GM12891 (cell line): ENCODE measurements at places on chromosomes 11 and 22.

GRCh38 chr22:37169406-37169805 lies 18.6 kb downstream of the C1QTNF6 start:
- no peak for DNase-seq

- DNase-seq, result no peak
Measured at GRCh38 chr22:19149047-19149883, 827 bp downstream of the GSC2 start.

GRCh38 chr11:103079833-103080232 lies 12.1 kb downstream of the DCUN1D5 start:
- no peak for DNase-seq

DNA sequence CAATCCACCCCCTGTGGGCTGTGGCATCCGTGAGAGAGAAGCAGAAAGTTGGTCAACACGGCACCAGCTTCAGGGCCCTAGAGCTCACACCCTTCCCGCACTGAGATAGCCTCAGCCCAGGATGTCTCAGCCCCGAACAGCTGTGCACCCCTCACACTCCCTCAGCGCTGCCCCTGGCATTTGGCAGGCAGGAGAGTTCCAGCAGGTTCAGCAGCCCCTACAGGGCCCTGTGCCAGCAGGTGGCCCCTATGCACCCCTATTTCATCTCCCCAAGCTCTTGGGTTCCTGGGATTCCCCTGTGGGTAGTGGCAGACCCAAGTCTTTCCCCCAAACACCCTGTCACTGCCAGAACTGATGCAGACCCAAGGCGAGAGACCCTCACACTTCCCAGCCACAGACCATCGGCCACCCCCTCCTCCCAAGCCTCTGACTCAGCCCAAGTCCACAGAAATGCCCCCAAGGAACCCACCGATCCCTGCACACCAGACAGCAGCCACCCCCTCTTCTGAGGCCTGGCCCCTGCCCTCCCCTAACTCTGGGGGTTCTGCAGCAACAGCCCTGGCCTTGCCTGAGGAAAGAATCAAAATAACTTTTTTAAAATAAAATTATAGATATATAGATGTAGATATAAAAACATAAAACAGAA lies 183.6 kb downstream of the IGLL1 start:
- DNase-seq, result no peak

GRCh38 chr22:37269936-37270678 lies 12.2 kb upstream of the CYTH4 start:
- no peak for DNase-seq

- no peak for DNase-seq
Measured at GRCh38 chr22:30365891-30366290, 9.1 kb downstream of the CCDC157 start.

GRCh38 chr11:111923351-111923788 lies 4.7 kb downstream of the C11orf52 start:
- no peak for DNase-seq

GRCh38 chr22:44711690-44712555 lies 9.9 kb downstream of the PRR5 start:
- no peak for DNase-seq

- no peak for DNase-seq
Measured at GRCh38 chr11:12642040-12642439, 32.2 kb upstream of the TEAD1 start.

- DNase-seq, result peak; percentile 82
Measured at GRCh38 chr22:44697423-44698141, 4.4 kb upstream of the PRR5 start.

DNA sequence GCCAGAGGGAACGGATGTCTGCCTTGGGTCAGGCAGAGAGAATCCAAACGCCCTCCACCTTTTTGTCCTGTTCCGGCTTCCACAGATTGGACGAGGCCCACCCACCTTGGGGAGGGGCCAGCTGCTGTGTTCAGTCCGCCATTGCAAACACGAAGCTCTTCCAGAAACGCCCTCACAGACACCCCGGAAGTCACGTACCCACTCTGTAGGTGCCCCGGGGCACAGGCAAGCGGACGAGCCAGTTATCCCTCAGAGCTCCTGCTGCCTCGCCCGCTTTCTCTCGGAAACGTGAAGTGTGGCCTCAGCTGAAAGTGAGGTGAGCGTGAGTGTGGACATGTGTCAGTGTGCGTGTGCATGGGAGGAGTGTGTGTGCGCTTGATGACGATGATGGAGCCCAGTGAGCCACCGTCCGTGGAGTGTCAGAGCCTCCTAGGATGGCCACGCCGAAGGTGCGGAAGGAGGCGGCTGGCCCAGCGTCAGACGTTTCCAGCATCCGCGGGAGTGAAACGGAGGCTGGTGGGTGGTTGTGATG lies 869.2 kb downstream of the TBC1D22A start:
- DNase-seq, result no peak

GRCh38 chr11:81792416-81792815 lies 941.2 kb downstream of the FAM181B start:
- no peak for DNase-seq

- DNase-seq, result no peak
Measured at GRCh38 chr11:91220476-91221202, 997.8 kb upstream of the CHORDC1 start.

DNA sequence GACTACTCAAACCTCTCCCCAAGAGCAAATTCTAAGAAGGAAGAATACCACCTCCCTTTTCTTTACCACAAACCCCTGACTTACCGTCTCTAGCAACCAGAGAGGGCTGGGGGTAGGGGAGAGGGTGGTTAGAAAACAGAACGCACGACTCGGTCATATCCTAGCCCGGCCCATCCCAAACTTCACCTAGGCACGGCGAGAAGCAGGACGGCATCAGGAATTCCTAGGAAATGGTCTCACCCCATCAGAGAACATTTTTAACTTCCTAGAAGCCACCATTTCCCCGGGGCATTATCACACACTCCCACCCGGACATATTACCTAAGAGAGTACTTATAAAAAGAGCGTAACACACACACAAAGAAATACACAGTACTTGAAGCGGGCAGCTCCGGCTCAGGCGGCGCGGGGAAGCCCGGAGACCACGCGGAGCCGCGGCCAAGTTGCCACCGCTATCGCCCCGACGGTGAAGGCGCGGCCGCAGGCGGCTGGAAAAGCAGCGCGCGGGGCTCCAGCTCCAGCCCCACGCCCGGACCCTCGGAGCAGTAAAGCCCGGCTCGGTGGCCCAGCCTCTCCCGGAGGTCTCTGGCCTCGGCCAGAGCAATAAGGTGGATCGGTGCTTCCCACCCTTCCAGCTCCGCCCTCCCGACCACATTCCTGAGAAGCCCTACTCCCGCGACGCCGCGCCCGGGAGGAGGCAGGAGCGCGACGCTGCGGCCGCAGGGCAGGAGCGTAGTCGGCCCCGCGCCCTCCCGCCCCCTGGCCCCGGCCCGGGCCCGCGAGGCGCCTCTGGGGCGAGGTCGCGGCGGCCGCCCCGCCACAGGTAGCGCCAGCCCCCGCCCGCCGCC lies 878 bp downstream of the RRAS2 start:
- peak; percentile 32 for DNase-seq

- DNase-seq, result no peak
Measured at GRCh38 chr11:66881451-66881835, 24.6 kb downstream of the LRFN4 start.

DNA sequence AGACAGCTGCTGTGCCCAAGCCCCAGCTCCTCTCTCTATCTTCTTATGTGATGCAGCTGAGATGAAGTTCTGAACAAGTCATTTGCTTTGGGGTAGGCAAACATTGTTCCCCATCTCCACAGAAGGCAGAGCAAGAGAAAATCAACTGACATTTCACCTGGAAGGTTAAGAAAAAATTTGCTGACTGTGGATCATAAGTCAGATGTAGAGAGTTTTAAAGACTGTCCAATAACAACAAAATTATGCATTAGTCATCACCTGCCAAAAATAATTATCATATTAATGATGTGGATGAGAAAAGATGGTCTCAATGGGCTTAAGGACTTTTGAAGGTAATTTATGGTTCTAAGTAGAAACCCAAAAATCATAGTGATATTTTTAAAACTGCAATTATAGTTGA lies 59.2 kb downstream of the KCNJ1 start:
- DNase-seq, result no peak

- DNase-seq, result no peak
Measured at GRCh38 chr11:28628412-28628811, 520.2 kb downstream of the METTL15 start.

DNA sequence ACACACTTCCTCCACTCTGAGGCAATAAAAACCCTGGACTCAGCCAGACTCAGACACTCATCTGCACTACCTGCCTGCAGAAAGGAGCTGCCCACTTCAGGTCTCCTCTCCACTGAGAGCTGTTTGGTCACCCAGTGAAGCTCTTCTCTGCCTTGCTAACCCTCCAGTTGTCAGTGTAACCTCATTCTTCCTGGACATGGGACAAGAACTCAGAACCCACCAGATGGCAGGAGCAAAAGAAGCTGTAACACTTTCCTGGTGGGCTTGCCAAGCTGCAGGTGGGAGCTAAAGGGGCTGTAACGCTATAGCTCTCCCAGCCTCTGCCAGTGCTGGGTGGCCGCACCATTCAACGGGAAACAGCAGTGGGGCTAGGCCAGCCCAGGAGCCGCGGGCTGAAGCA lies 89.7 kb downstream of the CCDC73 start:
- no peak for DNase-seq

DNA sequence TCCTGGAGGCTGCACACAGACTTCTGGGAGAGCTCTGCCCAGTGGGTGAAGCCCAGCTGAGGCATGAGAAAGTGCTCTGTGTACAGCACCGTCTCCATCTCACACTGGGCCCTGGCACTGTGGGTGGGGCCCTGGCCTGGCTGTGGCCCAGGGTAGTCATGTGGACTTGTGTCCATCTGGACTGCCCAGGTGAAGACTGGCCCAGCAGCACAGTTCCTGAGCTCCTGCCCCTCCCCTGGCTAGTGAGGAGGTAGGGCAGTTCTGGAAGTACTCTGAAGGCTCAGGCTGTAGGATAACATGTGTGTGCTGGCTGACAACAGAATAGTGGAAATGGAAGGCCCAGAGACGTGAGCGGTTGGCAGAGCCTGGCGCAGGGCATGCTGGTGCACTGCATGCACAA lies 35.4 kb downstream of the RSPH14 start:
- no peak for DNase-seq

DNA sequence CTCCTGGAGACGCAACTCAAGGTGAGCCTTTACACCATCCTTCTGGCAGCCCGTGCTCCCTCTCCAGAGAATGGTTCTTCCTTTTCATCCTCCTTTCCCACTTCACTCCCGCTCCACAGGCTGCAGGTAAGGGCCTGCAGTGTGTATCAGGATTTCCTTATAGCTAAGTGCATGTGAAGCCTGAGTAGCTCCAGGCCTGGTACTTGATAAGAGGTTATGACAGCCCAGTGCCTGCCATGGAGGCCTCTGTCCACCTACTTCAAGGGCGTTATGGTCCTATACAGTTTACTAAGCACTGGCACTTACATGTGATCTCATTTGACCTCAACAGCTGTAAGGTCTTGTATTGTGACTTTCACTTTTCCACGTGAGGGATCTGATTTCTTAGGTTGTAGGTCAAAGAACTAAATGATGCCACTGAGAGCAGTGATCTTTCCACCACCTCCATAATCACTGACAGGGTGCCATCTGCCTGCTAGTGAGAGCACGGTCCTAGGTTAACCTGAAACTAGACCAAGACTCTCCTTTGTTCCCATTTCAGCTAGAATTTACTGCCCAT lies 18.1 kb downstream of the SSH3 start:
- DNase-seq, result no peak

- DNase-seq, result no peak
Measured at GRCh38 chr11:102559839-102560238, 29.3 kb upstream of the MMP7 start.

DNA sequence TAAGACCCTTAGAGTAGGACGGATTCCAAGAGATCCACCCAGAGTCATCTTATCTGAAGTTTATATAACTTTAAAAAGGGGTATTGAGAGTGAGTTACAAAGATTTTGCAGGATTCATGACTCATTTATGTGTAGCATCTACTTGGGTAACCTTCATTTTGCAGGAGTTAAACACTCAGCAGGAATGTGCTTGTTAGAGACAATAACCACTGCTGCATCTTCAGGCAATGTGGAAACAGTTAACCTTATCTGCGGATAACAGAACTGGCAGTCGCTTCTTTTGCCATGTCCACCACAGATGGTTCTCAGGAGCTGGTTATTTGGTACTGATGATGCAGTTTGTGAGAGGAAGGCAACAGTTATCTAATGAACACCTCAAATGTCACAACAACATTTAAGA lies 417.9 kb upstream of the DDI1 start:
- no peak for DNase-seq

DNA sequence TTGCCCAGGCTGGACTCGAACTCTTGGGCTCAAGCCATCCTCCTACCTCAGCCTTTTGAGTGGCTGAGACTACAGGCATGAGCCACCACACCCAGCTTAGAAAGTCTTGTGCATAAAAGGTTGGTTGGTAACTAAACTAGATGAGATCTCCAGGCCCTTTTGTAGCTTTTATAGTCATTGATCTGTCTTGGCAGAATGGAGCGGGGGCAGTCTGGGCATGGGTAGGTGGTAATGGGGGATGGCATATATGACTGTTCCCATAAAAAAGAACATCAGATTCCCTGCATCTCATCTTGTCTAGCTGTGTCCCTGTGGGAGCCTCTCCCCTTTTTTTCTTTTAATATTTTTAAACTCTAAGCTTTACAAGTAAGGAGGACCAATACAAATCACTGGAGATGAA lies 30.2 kb downstream of the ABCC8 start:
- DNase-seq, result no peak

GRCh38 chr11:65698205-65698604 lies 13.8 kb upstream of the KAT5 start:
- DNase-seq, result no peak

DNA sequence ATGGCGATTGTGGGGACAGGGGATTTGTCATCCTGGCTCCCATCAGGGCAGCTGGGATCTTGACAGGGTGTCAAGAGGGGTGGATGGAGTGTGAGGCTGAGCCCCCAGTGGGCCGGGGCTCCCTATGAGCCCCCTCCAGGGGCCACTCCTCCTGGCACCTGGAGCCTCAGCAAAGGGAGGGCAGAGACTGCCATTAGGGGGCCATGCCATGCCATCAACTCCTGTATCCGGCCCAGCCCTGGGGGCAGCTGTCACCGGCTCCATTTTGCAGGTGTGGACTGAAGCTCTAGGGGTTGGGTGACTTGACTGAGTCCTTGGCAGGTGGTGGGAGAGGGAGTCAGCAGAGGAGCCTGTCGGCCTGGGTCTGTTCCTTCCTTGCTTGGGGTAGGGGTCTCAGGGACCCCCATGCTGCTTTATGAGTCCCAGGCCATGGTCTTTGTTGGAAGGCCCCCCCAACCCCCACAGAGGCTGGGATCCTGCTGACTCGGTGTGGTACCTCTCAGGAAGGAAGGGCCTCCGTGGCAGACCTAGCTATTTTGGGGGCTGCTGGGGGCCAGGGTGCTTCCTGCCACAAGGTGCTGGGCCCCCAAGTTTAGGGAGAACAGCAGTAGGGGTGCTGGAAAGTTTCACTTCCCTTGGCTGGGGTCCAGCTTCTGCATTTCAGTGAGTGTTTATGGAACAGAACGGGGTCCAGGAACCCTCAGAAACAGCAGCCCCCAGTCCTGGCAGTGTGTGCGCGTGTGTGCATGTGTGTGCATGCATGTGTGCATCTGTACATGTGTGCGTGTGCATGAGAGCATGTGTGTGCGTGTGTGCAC lies 1.5 kb downstream of the ACY3 start:
- no peak for DNase-seq

- no peak for DNase-seq
Measured at GRCh38 chr11:74012074-74012809, 3.4 kb upstream of the UCP3 start.

GRCh38 chr22:49141761-49142160 lies 685.9 kb downstream of the BRD1 start:
- no peak for DNase-seq

GRCh38 chr22:20440637-20441591 lies 3.3 kb upstream of the SCARF2 start:
- DNase-seq, result no peak

- DNase-seq, result no peak
Measured at GRCh38 chr11:102253020-102253715, 64.1 kb upstream of the BIRC3 start.
